ENCODE measurements at places on chromosomes 12 and 14.
A peak's percentile ranks its signal among the peaks of the same experiment; 100 is the strongest.

- DNase-seq = no peak
These were observed 50.6 kb downstream of the PPP2R5C start for GRCh38 chr14:101812071-101812470.

- DNase-seq = no peak
These were observed 85.5 kb downstream of the PDE3A start for GRCh38 chr12:20453756-20454310.

- DNase-seq = no peak
These were observed 117.3 kb upstream of the CAND1 start for GRCh38 chr12:67151886-67152285.

GRCh38 chr12:113862590-113863454 lies 103.3 kb downstream of the RBM19 start:
- DNase-seq = peak; percentile 80

DNA sequence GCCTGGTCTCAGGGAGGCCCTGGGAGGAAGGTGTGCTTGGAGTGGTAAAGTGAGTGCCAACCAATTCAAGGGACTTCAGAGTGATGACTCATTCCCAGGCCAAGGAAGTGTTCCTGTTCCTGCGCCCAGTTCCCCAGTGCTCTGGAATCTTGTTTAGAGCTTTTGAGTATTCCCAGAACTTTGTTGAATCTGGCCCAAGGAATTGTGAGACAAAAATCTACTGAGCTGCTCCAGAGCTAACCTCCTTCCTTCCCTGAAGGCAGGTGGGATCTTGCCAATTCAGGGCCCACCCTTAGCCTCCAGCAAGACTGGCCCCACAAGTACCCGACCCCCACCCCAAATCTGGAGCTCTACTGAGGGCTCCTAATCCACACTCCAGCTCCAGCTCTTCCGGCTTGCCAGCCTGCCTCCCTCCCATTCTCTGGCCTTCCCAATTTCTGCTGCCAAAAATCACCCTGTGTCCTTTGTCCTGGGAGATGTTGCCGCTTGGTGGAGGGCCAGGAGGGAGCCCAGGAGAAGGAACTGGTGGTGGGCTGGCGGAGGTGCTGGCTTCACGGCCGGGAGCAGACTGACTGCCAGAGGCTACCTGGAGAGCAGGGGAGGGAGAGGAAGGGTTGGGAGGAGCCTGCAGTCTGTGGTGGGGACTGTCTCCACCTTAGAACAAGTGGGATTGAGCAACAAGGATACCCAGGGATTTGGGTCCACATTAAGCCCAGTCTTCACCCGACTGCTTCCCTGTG lies 2.0 kb upstream of the ATN1 start:
- peak; percentile 91 for DNase-seq

Data from fibroblast of skin of scalp (primary cell).